ENCODE measurements at places on chromosomes 16 and 17. TPM values are rescaled to one million over a fixed set of nuclear protein-coding genes. Genes with fewer than 3 reads are reported as not detected.

DNA sequence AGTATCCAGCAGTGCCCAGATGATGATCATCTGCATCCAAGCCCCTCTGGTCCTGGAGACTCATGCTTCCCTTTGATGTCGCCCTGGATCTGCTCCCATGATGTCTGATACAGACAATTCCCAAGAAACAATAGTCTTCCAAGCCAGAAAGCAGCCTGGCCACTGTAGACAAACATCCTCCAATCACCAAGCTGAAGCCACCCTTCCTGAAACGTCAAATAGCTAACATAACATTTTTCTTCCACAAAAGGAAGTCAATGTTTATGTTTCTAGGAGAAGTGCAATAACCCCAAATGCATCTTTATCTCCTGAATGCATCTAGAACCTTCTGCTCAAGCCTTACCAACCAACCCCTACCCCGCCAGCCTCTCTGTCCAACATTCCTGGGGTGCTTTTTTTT is 1.2 kb upstream of the DPEP2 start:
- no peak for DNase-seq

- DNase-seq: peak; percentile 70
These were observed 15.8 kb downstream of the SNX20 start for GRCh38 chr16:50665128-50665878.

DNA sequence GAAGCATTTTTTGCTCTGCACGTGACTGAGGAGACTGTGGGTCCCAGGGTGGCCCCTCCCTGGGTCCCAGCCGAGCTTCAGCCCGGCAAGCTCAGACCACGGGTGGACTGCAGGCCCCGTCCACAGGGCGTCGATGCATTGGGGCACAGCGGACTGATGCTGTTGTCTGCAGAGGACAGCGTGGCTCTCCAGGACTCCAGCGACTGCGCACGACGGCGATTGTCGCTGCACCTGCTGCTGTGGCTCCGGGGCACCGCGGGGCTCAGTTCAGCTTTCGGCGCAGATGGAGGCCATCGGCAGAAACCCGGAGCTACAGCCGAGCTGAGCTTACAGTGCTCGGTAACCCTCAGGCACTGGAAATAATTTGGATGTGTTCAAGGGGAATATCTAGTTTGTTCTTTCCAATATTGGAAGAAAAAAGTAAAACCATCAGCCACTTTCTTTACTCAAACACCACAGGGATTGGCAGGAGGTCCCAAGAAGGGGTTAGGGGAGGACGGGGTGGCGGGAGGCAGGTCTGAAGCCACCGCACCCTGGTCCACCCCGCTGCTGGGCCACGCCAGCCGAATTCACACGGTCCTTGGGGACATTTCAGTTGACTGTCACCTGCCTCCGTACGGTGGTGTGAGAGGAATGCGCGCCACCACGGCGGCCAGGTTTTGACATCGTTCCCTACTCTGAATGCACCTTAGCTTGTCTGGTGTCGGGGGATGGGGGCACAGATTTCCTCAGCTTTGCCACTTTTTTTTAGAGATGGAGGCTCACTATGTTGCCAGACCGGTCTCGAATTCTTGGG is 88.7 kb upstream of the RPH3AL start:
- DNase-seq: no peak

- DNase-seq: no peak
These were observed 1.4 kb downstream of the RANBP10 start for GRCh38 chr16:67804853-67805542.

DNA sequence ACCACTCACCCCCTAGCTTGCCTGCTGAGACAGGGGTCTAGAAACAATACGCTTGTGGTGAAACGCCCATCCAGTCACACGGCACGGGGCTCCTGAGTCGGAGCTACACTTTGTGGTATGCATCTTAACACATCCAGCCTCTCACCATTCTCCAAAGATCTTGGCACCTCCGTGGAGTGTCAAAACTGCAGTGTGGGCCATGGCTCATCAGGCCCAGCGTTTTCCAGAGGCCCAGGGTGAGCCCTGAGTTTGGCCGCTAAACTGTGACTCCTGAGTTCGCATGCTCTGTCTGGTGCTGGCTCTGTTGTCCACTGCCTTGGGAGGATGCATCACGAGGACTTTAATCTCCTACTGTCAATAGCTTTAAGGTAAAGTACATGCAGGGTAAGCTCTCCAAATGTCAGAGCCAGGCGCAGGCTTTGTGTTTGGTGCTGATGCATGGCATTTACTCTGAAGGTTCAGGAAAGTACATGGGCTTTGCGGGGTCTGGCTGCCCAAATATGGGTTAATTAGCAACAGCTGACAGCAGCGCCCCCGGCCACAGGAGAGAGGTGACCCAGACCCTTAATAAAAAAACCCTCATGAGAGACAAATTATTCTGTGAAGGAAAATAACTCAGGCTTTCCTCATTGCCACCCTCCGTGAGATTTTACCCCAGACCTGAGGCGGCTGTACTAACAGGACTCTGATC is 118.4 kb downstream of the CCDC182 start:
- DNase-seq: no peak

DNA sequence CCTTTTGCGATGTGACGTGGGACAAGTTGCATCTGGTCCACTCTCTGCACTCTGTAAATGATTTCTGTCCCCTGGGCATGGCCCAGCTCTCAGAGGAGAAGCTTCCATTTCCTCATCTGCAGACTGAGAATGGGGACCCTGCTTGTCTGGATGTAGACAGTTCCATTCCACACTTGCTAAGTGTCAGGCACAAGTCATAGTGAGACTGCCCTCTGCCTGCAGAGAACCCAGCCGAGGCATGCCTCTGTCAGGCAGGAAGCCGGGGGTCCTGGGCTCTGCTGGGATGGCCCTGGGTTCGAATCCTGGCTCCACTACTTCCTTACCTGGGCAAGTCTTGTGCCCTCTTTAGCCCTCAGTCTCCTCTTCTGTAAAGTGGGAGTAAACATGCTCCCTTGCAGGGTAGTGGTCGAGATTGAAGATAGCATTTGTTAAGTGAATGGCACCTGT is 4.1 kb downstream of the MAP2K3 start:
- no peak for DNase-seq

SOST gene
- not detected for total RNA-seq

ZDHHC7 gene
- total RNA-seq: 21.7 TPM

GAST gene
- not detected for total RNA-seq

Data from cerebellum (tissue), 4 donors.